Osteoblast (primary cell): ENCODE measurements at places on chromosomes 2 and 18. TPM values are rescaled to one million over a fixed set of nuclear protein-coding genes. Genes with fewer than 3 reads are reported as not detected.

Gene ACADL
- not detected in 2 replicates for total RNA-seq

Gene ABHD1
- total RNA-seq, result under 0.01 TPM in 2 replicates

Gene EFEMP1
- total RNA-seq, result 1,402 and 1,564 TPM in 2 replicates

Gene CCT4
- 116 and 117 TPM in 2 replicates for total RNA-seq

Gene DES
- total RNA-seq, result 0.72 and 1.2 TPM in 2 replicates

Gene CLEC4F
- not detected in 2 replicates for total RNA-seq

- H3K4me1 ChIP-seq, result no peaks in the 10 kb centered on the region
- H3K27ac ChIP-seq, result no peak overlapping the region
- DNase-seq, result no peak
- H3K4me3 ChIP-seq, result peak overlapping the region; percentile 30
- no peaks in the 10 kb centered on the region for H3K36me3 ChIP-seq
These were observed 5.4 kb downstream of the CCDC141 start for GRCh38 chr2:179044500-179044899.

GRCh38 chr2:114020668-114021067 lies 130.8 kb downstream of the ACTR3 start:
- H3K4me1 ChIP-seq, result peaks cover 15% of the 10 kb centered on the region
- no peak for DNase-seq
- no peak overlapping the region for H3K4me3 ChIP-seq
- no peak overlapping the region for H3K27ac ChIP-seq
- no peaks in the 10 kb centered on the region for H3K27me3 ChIP-seq
- no peaks in the 10 kb centered on the region for H3K36me3 ChIP-seq

GRCh38 chr18:32888306-32888705 lies 115.5 kb upstream of the KLHL14 start:
- H3K27ac ChIP-seq, result no peak overlapping the region
- no peaks in the 10 kb centered on the region for H3K27me3 ChIP-seq
- H3K36me3 ChIP-seq, result no peaks in the 10 kb centered on the region
- no peaks in the 10 kb centered on the region for H3K4me1 ChIP-seq
- H3K4me3 ChIP-seq, result no peak overlapping the region

DNA sequence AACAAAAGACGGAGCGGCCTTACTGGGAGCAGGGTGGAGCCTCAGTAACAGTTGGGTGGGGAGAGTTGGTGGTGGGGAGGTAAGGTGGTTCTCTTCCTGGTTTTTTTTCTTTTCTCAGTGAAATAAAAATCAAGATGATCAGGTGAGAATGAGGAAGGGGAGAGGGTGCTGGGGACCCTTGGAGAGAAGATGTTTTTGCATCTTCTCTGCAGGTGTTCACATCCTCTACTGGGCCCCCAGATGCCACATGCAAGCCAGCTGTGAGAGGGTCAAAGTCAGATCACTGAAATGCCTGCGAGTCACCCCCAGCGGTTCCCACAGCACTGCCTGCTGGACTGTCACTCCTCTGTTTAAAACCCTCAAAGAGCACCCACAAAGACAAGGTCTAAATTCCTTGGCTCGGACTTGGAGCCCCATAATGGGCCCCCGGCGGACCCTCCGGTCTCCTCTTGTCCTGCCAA lies 69.8 kb upstream of the FHL2 start:
- H3K27ac ChIP-seq, result peak overlapping the region; percentile 5
- no peak overlapping the region for H3K4me3 ChIP-seq
- peaks cover 8% of the 10 kb centered on the region for H3K4me1 ChIP-seq
- H3K36me3 ChIP-seq, result no peaks in the 10 kb centered on the region

DNA sequence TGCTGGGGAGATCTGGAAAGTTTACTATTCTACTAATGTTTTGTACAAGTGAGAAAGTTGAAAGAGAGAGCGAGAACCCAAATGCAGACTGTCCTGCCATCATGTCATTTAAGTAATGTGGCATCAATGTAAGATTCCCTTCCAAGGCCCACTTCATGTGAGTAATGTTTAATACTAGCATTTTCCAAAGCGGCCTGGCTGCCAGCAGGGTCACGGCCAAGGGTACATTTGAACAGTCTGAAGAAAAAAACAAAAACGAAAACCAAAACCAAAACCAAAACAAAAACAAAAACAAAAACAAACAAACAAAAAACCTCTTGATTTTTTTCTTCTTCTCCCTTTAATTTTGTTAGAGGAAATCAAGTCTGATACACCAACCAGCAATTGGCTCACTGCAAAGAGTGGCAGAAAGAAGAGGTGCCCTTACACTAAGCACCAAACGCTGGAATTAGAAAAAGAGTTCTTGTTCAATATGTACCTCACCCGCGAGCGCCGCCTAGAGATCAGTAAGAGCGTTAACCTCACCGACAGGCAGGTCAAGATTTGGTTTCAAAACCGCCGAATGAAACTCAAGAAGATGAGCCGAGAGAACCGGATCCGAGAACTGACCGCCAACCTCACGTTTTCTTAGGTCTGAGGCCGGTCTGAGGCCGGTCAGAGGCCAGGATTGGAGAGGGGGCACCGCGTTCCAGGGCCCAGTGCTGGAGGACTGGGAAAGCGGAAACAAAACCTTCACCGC lies 2.2 kb downstream of the HOXD10 start:
- no peak overlapping the region for H3K4me3 ChIP-seq
- peaks cover 98% of the 10 kb centered on the region for H3K27me3 ChIP-seq
- peak; percentile 74 for DNase-seq
- H3K4me1 ChIP-seq, result peaks cover 6% of the 10 kb centered on the region
- H3K36me3 ChIP-seq, result no peaks in the 10 kb centered on the region

- no peak overlapping the region for H3K4me3 ChIP-seq
- no peak for DNase-seq
- H3K27ac ChIP-seq, result no peak overlapping the region
- no peaks in the 10 kb centered on the region for H3K36me3 ChIP-seq
- H3K4me1 ChIP-seq, result no peaks in the 10 kb centered on the region
- no peaks in the 10 kb centered on the region for H3K27me3 ChIP-seq
These were observed 218.8 kb downstream of the SCG2 start for GRCh38 chr2:223383315-223383714.

GRCh38 chr2:191657977-191658376 lies 20.0 kb upstream of the NABP1 start:
- H3K27me3 ChIP-seq, result no peaks in the 10 kb centered on the region
- no peak for DNase-seq
- H3K36me3 ChIP-seq, result no peaks in the 10 kb centered on the region
- no peak overlapping the region for H3K4me3 ChIP-seq
- H3K27ac ChIP-seq, result peak overlapping the region; percentile 57

- H3K4me3 ChIP-seq, result no peak overlapping the region
- no peaks in the 10 kb centered on the region for H3K36me3 ChIP-seq
- DNase-seq, result no peak
- no peaks in the 10 kb centered on the region for H3K4me1 ChIP-seq
These were observed 178.8 kb downstream of the TMEM163 start for GRCh38 chr2:134539981-134540380.

DNA sequence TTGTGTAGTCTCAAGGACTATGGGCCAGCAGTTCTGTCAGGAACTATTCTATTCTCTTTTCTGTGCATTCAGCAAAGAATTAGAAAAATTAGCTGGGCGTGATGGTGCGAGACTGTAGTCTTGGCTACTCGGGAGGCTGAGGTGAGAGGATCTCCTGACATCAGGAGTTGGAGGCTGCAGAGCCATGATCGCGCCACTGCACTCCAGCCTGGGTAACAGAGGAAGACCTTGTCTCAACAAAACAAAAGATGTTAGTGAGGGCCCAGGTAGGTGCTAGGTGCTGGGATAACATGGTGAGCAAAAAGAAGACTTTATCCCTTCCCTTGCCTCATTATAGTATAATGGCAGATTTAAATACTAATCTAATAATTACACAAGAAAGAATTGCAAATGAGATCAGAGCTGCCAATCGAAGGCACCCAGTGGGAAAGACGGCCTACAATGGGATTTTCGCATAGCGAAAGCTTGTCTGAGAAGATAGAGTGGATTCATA lies 447 bp upstream of the MRPL19 start:
- H3K27ac ChIP-seq, result peak overlapping the region; percentile 71
- H3K36me3 ChIP-seq, result peaks cover 17% of the 10 kb centered on the region
- H3K27me3 ChIP-seq, result no peaks in the 10 kb centered on the region
- H3K4me3 ChIP-seq, result peak overlapping the region; percentile 98

DNA sequence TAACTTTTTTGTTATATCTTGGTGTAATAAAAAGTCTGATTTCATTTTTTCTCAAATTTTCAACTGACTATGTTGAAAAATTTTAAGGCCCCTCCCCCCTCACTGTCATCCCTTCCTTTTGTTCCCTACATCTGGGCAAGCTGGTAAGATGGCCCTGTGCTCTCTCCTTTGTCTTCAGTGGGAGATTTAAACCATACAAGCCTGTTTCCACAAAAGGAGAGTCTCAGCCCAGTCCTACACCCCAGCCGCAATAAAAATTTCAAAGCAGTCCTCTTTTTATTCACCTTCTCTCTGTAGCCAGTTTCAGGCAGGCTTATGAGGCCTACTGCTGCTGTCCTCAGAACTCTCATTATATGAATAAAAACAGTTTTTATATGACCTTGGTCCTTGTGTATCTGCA lies 630.5 kb downstream of the CBLN2 start:
- DNase-seq, result no peak
- H3K27me3 ChIP-seq, result no peaks in the 10 kb centered on the region
- H3K4me1 ChIP-seq, result no peaks in the 10 kb centered on the region
- H3K36me3 ChIP-seq, result no peaks in the 10 kb centered on the region
- H3K27ac ChIP-seq, result no peak overlapping the region

DNA sequence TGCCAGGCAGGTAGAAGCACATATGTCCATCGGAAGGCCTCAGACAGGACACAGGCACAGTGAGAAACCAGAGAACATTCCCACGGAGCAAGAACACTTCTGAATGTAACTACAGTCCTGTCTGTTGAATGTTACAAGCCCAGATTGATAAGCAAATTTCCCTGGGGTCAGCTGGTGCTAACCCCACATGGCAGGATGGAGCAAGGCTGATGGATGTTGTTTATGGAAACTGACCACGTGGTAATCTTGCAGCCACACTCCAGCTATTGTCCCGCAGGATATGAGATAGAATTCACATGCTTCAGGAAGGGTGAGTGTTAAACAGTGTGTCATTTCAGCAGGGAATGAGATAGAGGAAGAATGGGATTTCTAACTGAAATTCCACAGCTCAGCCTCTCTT lies 138.8 kb upstream of the COPS8 start:
- H3K4me3 ChIP-seq, result no peak overlapping the region
- no peaks in the 10 kb centered on the region for H3K36me3 ChIP-seq
- H3K27me3 ChIP-seq, result no peaks in the 10 kb centered on the region

DNA sequence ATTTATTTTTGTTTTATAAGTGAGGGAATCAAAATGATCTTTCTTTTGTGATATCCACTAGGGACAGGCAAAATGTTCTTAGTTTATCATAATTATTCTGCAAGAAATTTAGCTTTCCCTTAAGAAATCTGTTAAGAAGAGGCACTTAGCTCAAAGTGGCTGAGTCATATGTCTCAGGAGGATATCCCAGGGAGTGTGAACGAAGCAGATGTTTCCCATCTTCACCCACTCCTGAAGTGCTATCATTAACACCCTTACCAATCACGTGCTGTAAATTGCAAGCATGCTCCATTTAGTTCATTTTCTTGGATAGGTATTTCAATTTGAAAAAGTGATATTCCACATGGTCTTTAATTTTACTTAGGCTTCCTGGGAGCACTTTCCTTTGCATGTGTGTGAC lies 774.3 kb upstream of the TMEFF2 start:
- H3K4me3 ChIP-seq, result no peak overlapping the region
- H3K27ac ChIP-seq, result no peak overlapping the region
- H3K4me1 ChIP-seq, result no peaks in the 10 kb centered on the region
- DNase-seq, result no peak
- no peaks in the 10 kb centered on the region for H3K27me3 ChIP-seq

DNA sequence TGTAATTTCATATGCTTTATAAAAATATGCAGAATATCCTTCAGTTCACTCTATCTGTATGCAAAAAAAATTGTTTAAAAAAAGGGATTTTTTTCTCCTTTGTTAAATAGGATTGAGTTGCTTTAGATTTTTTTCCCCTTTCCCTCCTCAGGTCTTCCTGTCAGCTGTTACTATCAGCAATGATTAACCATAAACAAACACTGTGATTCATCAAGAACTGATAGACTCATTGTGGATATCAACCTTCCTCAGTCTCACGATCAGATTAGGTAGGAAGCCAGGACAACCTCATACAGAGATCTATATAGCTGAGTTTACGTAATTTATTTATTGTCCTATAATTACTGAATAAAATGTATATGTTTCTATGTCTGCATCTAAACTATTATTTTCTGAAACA lies 2136.2 kb upstream of the CELF4 start:
- DNase-seq, result no peak
- H3K4me3 ChIP-seq, result no peak overlapping the region

DNA sequence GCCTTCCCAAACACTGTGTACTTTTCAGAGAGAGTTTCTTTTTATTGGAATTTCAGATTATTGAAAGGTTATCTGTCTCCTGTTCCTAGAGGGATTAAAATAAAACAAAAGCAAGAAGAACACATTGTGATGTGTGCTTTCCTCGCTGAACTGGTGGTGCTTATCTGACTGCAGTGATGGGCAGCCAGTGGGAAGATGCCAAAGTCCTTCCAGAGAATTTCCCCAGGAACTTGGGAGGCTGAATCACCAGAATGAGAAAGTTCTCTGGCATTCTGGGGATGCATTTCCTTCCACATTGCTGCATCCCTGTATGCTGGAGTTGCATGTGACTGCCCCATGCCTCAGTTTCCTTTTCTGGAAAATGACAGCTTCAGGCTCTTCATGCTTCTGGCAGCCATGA lies 53.9 kb upstream of the SEC11C start:
- DNase-seq, result peak; percentile 54
- H3K4me3 ChIP-seq, result no peak overlapping the region
- peaks cover 11% of the 10 kb centered on the region for H3K4me1 ChIP-seq
- no peaks in the 10 kb centered on the region for H3K36me3 ChIP-seq
- H3K27ac ChIP-seq, result no peak overlapping the region

GRCh38 chr18:21327101-21327500 lies 85.1 kb downstream of the GREB1L start:
- no peak overlapping the region for H3K4me3 ChIP-seq
- DNase-seq, result no peak
- H3K27ac ChIP-seq, result no peak overlapping the region
- no peaks in the 10 kb centered on the region for H3K4me1 ChIP-seq

- H3K27ac ChIP-seq, result peak overlapping the region; percentile 81
- no peaks in the 10 kb centered on the region for H3K27me3 ChIP-seq
- H3K4me1 ChIP-seq, result peaks cover 19% of the 10 kb centered on the region
- no peaks in the 10 kb centered on the region for H3K36me3 ChIP-seq
- no peak overlapping the region for H3K4me3 ChIP-seq
These were observed 133.5 kb downstream of the FAM124B start for GRCh38 chr2:224268441-224268840.

- H3K4me3 ChIP-seq, result no peak overlapping the region
- H3K27me3 ChIP-seq, result no peaks in the 10 kb centered on the region
- H3K4me1 ChIP-seq, result no peaks in the 10 kb centered on the region
- H3K36me3 ChIP-seq, result no peaks in the 10 kb centered on the region
- no peak overlapping the region for H3K27ac ChIP-seq
These were observed 219.6 kb downstream of the PDE1A start for GRCh38 chr2:182207049-182207746.

- no peak for DNase-seq
- no peaks in the 10 kb centered on the region for H3K4me1 ChIP-seq
- H3K27me3 ChIP-seq, result peaks cover 9% of the 10 kb centered on the region
- no peak overlapping the region for H3K27ac ChIP-seq
These were observed 15.9 kb upstream of the POMC start for GRCh38 chr2:25184254-25184653.

- no peak overlapping the region for H3K4me3 ChIP-seq
- peaks cover 11% of the 10 kb centered on the region for H3K4me1 ChIP-seq
- DNase-seq, result no peak
- no peaks in the 10 kb centered on the region for H3K27me3 ChIP-seq
- H3K36me3 ChIP-seq, result no peaks in the 10 kb centered on the region
These were observed 243.5 kb downstream of the STK39 start for GRCh38 chr2:168003876-168004275.
